NCI-H1930 (cell line): ENCODE measurements at places on chromosomes 7 and 10.

GRCh38 chr10:2935647-2936386 lies 131.5 kb upstream of the PFKP start:
- no peak for DNase-seq

GRCh38 chr10:45034301-45034700 lies 33.6 kb downstream of the ZNF22 start:
- no peak for DNase-seq

DNA sequence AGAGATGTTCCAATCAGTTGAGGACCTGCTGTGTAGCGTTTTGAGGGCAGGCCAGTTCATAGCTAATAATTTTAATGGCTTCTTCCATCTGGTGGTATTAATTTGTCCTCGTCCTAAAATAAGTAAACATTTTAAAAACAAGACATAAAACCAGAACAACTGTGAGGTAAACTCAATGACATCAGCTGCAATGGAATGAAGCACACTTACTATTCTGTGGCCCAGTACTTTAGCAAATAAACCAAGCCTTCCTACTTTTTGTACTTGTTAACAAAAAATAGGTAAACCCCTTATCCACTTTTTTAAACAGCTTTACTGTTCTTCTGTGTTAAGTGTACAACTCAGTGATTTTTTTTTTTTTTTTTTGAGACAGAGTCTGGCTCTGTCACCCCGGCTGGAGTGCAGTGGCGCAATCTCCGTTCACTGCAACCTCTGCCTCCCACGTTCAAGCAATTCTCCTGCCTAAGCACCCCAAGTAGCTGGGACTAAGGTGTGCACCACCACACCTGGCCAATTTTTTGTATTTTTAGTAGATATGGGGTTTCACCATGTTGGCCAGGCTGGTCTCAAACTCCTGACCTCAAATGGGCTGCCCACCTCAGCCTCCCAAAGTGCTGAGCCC lies 28.9 kb upstream of the FZD1 start:
- no peak for DNase-seq

DNA sequence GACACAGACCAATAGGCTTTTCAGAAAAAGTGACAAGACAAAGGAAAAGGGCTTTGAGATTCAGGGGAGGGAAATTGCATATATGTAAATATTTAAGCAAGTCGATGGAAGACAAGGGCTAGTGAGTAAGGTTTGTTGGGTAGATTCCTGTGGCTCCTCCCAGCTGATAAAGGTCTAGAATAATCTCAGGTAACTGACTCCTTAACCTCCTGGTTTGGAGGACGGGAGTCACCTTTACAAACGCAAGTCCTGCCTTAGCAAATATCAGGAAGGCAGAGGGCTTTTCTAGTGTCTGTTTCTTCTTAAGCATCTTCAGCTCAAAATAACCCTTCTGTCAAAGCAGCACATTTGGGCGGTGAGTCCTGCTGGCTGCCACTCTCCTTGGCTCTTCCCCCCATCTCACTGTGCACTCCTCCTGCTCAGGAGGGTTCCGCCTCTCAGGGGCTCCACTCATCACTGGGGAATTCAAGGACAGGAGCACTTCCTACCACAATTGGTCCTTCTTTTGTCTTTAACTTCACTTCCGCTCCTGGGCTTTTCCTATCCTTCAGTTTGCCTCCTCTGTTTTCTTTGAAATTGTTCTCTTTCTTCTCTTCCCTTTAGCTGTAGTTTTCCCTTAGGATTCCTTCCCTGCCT lies 496.3 kb upstream of the KLF6 start:
- DNase-seq, result no peak

GRCh38 chr7:19011212-19011611 lies 106.2 kb downstream of the TWIST1 start:
- DNase-seq, result no peak

DNA sequence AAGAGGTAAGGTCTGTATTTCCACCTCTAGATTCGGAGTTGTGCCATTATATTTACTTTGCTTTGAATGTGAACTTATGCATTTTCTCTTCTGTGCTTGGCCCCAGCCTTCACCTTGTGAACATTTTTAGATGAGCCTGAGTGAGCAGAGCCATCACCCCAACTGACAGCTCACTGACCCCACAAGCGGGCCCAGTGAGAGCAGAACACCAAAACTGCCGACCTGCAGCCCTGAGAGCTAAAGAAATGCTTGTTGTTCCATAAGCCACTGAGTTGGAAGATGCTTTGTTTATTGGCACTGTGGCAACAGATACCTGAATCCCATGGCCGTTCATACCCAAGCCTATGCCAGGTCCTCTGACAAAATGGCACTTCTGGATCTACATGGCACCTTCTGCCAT lies 37.8 kb downstream of the C10orf90 start:
- no peak for DNase-seq
